ENCODE measurements at places on chromosomes 16 and 17. TPM values are rescaled to one million over a fixed set of nuclear protein-coding genes. Genes with fewer than 3 reads are reported as not detected.

DNA sequence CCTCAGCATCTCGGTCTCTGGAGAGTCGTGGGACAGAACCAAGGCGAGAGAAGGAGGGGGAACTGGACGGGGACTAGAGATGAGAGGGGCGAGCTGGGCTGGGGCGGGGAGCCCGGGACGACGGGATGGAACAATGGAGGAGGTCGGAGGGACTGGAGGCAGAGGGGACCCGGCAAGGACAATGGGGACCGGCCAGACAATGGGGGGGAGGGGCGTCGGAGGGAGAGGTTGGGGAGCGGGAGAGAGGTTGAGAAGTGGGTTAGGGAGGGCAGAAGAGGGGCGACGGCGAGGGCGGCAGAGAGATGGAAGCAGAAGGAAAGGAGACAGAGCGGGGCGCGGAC lies 719 bp downstream of the NGFR start:
- H3K27me3 ChIP-seq = peaks cover 74% of the 10 kb centered on the region
- H3K27ac ChIP-seq = peak overlapping the region; percentile 62
- H3K4me3 ChIP-seq = peak overlapping the region; percentile 88

GRCh38 chr17:69511250-69511649 lies 96.8 kb downstream of the MAP2K6 start:
- H3K4me1 ChIP-seq = no peaks in the 10 kb centered on the region
- H3K36me3 ChIP-seq = no peaks in the 10 kb centered on the region
- H3K27me3 ChIP-seq = no peaks in the 10 kb centered on the region
- H3K27ac ChIP-seq = no peak overlapping the region

- H3K36me3 ChIP-seq = peaks cover 5% of the 10 kb centered on the region
- H3K27ac ChIP-seq = no peak overlapping the region
- peaks cover 21% of the 10 kb centered on the region for H3K4me1 ChIP-seq
- DNase-seq = no peak
- no peak overlapping the region for H3K4me3 ChIP-seq
Measured at GRCh38 chr17:50277357-50277754, 3.1 kb downstream of the TMEM92 start.

DNA sequence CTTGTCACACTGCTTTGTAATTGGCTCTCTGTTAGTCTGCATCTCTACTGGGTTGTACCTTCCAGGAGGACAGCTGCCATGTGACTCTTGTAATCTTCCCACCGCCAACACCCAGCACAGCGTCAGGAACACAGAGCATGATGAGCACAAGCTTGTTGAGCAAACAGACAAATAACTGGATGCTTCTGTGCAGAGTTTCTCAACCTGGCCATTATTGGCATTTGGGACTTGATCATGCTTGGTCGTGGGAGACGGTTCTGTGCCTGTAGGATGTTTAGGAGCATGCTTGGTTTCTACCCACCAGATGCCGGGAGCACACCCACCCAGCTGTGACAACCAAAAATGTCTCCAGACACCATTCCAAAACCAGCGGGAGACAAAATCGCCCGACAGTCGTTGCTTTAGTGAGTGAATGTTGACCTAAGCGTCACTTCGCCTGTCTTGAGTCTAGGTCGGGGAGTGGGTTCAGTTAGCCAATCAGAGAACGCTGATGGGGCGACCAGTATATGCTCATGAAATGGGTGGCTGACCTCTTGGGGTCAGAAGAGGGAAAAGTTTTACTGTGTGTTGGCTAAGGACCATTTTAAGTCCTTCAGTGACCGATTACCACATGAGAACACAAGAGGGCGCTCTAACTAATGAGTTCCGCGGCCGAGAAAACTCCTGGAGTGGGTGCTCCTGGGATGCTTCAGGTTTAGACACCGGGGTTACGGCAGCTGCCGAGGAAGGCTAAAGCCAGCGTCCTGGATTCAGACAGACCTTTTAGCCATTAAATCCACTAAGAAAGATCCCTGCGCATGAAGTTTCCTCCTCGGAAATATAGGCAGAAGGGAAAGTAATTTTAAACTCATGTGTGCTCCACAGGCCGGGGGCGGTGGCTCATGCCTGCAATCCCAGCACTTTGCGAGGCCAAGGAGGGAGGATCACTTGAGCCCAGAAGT lies 57.8 kb upstream of the TEX2 start:
- DNase-seq = peak; percentile 47
- H3K4me1 ChIP-seq = peaks cover 8% of the 10 kb centered on the region

- peaks cover 29% of the 10 kb centered on the region for H3K36me3 ChIP-seq
- DNase-seq = no peak
- peak overlapping the region; percentile 58 for H3K27ac ChIP-seq
- H3K27me3 ChIP-seq = no peaks in the 10 kb centered on the region
- H3K4me3 ChIP-seq = no peak overlapping the region
Measured at GRCh38 chr16:30766206-30766932, 4.2 kb downstream of the RNF40 start.

DNA sequence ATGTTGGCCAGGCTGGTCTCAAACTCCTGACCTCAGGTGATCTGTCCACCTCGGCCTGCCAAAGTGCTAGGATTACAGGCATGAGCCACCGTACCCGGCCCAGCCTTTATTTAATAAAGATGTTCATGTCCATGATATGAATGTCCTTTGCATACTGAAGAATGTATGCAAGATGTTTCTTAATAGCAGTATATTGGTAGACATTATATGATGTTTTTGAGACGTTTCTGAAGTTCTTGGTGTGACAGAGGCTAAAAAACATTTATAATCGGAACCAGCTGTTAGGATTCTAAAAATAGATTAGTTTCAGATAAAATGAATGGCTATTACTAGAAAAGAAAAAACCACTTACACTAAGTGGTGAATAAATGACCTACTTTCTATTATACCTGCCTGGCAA lies 11.8 kb downstream of the PDZD9 start:
- no peaks in the 10 kb centered on the region for H3K36me3 ChIP-seq
- H3K4me1 ChIP-seq = peaks cover 6% of the 10 kb centered on the region
- no peak for DNase-seq

GRCh38 chr17:57102122-57102521 lies 17.1 kb downstream of the AKAP1 start:
- no peak for DNase-seq
- H3K27ac ChIP-seq = no peak overlapping the region
- no peak overlapping the region for H3K4me3 ChIP-seq
- H3K4me1 ChIP-seq = peaks cover 22% of the 10 kb centered on the region
- no peaks in the 10 kb centered on the region for H3K36me3 ChIP-seq

DNA sequence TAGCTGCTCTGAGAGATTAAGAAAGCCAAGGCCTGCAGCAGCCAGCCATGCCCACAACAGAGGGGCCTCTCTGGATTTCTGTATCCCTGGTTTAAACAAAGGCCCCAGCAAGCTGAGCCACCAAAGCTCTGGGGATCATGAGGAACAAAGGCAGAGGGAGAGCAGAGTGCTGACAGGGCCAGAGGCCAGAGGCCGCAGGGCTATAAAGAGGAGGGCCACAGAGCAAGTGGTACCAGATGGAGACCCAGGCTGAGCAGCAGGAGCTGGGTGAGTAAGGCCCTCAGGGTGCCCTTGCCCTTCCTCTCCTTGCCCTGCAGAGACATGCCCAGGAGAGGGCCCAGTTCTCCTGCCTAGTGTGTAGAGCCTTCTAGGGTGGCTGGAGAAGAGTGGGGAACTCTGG lies at the start of gene CRYBA1:
TSS of gene CRYBA1 (plus strand) at position 232 of the 400 bp plus-strand sequence. CDS start at position 237, 5 bp downstream.
- peak within 1 kb of the TSS; percentile 38 for H3K27ac ChIP-seq
- no peaks in the 10 kb centered on the region for H3K27me3 ChIP-seq
- peaks cover under 1% of the 10 kb centered on the region for H3K4me1 ChIP-seq
- H3K36me3 ChIP-seq = no peaks in the 10 kb centered on the region
- H3K4me3 ChIP-seq = no peak within 1 kb of the TSS
- DNase-seq = no peak

The ALOX12 gene
- not detected for total RNA-seq

- H3K4me3 ChIP-seq = no peak overlapping the region
- no peaks in the 10 kb centered on the region for H3K27me3 ChIP-seq
- H3K4me1 ChIP-seq = peaks cover 13% of the 10 kb centered on the region
- H3K36me3 ChIP-seq = peaks cover 2% of the 10 kb centered on the region
- no peak overlapping the region for H3K27ac ChIP-seq
Measured at GRCh38 chr16:29107299-29107698, 122.4 kb downstream of the LAT start.

GRCh38 chr16:31409433-31409832 lies 16.3 kb downstream of the ITGAD start:
- no peak for DNase-seq
- H3K36me3 ChIP-seq = no peaks in the 10 kb centered on the region
- no peaks in the 10 kb centered on the region for H3K4me1 ChIP-seq
- H3K27me3 ChIP-seq = peaks cover 11% of the 10 kb centered on the region

GRCh38 chr17:75839942-75840798 lies 4.0 kb downstream of the UNC13D start:
- H3K4me3 ChIP-seq = no peak overlapping the region
- peaks cover 12% of the 10 kb centered on the region for H3K4me1 ChIP-seq
- no peak overlapping the region for H3K27ac ChIP-seq
- H3K36me3 ChIP-seq = peaks cover 2% of the 10 kb centered on the region

GRCh38 chr16:66002601-66003000 lies 363.9 kb upstream of the CDH5 start:
- H3K27me3 ChIP-seq = no peaks in the 10 kb centered on the region
- no peaks in the 10 kb centered on the region for H3K4me1 ChIP-seq
- H3K36me3 ChIP-seq = no peaks in the 10 kb centered on the region
- no peak overlapping the region for H3K27ac ChIP-seq
- DNase-seq = no peak

- H3K4me3 ChIP-seq = no peak overlapping the region
- no peak overlapping the region for H3K27ac ChIP-seq
- H3K36me3 ChIP-seq = peaks cover 5% of the 10 kb centered on the region
- DNase-seq = no peak
- no peaks in the 10 kb centered on the region for H3K4me1 ChIP-seq
- no peaks in the 10 kb centered on the region for H3K27me3 ChIP-seq
Measured at GRCh38 chr16:82936941-82937551, 310.3 kb downstream of the CDH13 start.

The TBC1D3H gene
- total RNA-seq = not detected

DNA sequence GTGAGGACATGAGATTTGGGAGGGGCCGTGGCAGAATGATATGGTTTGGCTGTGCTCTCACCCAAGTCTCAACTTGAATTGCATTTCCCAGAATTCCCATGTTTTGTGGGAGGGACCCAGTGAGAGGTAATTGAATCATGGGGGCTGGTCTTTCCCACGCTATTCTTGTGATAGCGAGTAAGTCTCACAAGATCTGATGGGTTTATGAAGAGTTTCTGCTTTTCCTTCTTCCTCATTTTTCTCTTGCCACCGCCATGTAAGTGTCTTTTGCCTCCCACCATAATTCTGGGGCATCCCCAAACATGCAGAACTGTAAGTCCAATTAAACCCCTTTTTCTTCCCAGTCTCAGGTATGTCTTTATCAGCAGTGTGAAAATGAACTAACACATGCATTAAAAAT lies 40.6 kb downstream of the CCT6B start:
- H3K27me3 ChIP-seq = peaks cover 5% of the 10 kb centered on the region
- H3K4me3 ChIP-seq = no peak overlapping the region
- DNase-seq = no peak
- no peak overlapping the region for H3K27ac ChIP-seq
- H3K36me3 ChIP-seq = no peaks in the 10 kb centered on the region

DNA sequence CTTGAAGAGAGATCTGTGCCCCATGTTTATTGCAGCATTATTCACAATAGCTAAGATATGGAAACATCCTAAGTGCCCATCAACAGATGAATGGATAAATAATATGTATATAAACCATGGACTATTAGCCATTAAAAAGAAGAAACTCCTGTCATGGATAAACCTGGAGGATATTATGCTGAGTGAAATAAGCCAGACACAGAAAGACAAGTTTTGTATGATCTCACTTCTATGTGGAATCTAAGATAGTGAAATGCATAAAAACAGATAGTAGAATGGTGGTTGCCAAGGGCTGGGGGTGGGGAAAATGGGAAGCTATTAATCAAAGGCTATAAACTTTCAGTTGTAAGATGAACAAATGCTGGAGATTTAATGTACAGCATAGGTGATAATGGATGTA lies 19.9 kb upstream of the HEATR6 start:
- no peak overlapping the region for H3K27ac ChIP-seq
- H3K4me1 ChIP-seq = peaks cover 9% of the 10 kb centered on the region

The PTX4 gene
- total RNA-seq = not detected

GRCh38 chr17:82083009-82083408 lies 15.0 kb downstream of the FASN start:
- no peaks in the 10 kb centered on the region for H3K27me3 ChIP-seq
- peaks cover under 1% of the 10 kb centered on the region for H3K36me3 ChIP-seq
- H3K4me3 ChIP-seq = no peak overlapping the region
- no peaks in the 10 kb centered on the region for H3K4me1 ChIP-seq

DNA sequence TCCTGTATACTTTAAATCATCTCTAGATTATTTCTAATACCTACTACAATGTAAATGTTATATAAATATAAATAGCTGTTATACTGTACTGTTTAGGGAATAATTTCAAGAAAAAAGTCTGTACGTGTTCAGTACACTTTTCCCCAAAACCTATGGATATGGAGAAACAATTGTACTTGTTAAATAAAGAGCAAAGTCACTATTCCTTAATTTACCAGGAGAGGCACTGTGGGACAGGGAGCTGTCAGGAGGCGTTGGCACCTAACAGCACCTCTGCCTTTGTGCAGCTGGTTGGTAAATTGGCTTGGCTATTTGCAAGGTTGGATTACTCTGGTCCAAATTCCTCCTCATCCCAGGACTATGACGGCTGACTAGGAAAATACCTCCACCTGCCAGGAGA lies 28.0 kb downstream of the CRHR1 start:
- H3K4me1 ChIP-seq = no peaks in the 10 kb centered on the region
- H3K36me3 ChIP-seq = no peaks in the 10 kb centered on the region
- no peak overlapping the region for H3K27ac ChIP-seq
- no peak for DNase-seq
- H3K4me3 ChIP-seq = no peak overlapping the region
- H3K27me3 ChIP-seq = peaks cover 21% of the 10 kb centered on the region

- H3K36me3 ChIP-seq = no peaks in the 10 kb centered on the region
- no peak for DNase-seq
- H3K27me3 ChIP-seq = no peaks in the 10 kb centered on the region
- H3K4me1 ChIP-seq = peaks cover 17% of the 10 kb centered on the region
- H3K27ac ChIP-seq = no peak overlapping the region
Measured at GRCh38 chr17:69046121-69046807, 14.5 kb downstream of the ABCA9 start.

GRCh38 chr16:62018301-62019060 lies 17.8 kb downstream of the CDH8 start:
- no peak for DNase-seq
- H3K4me1 ChIP-seq = no peaks in the 10 kb centered on the region
- H3K4me3 ChIP-seq = no peak overlapping the region
- H3K36me3 ChIP-seq = no peaks in the 10 kb centered on the region
- H3K27ac ChIP-seq = no peak overlapping the region
- no peaks in the 10 kb centered on the region for H3K27me3 ChIP-seq

The SAMD14 gene
- total RNA-seq = 3.3 TPM

GRCh38 chr16:799111-799947 lies 1.2 kb downstream of the GNG13 start:
- peaks cover 8% of the 10 kb centered on the region for H3K36me3 ChIP-seq
- H3K27me3 ChIP-seq = no peaks in the 10 kb centered on the region
- DNase-seq = no peak

GRCh38 chr16:81585785-81586184 lies 141.2 kb downstream of the CMIP start:
- no peak overlapping the region for H3K4me3 ChIP-seq
- DNase-seq = no peak
- H3K4me1 ChIP-seq = peaks cover 8% of the 10 kb centered on the region

Data from activated T-cell treated with anti-CD3 and anti-CD28 coated beads, Interleukin-2, amount 50 U/mL, for 72 hours (primary cell).